Activated T-cell treated with anti-CD3 and anti-CD28 coated beads for 24 hours (primary cell): ENCODE measurements at places on chromosomes 3 and 15.

DNA sequence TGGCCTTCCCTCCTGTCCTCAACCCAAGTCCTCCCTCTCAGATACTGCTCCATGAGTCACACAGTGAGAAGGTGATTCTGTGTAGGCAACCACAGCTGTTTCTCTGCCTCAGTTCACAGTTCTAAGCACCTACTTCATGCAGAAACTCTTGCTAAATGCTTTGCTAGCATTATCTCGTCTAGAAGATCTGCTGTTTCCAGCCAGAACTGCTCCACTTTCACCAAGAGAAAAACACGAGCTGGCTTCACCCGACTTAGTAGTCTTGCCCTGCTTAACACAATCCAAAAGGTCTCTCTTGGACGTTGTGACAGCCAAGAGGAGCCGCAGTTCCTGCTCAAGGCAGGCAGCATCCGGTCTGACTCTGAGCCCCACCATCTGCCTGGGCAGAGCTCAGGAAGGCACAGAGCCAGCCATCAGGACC, 272.1 kb downstream of the UACA start:
- DNase-seq = no peak

GRCh38 chr15:68409736-68410370, 22.1 kb downstream of the ITGA11 start:
- DNase-seq = no peak

DNA sequence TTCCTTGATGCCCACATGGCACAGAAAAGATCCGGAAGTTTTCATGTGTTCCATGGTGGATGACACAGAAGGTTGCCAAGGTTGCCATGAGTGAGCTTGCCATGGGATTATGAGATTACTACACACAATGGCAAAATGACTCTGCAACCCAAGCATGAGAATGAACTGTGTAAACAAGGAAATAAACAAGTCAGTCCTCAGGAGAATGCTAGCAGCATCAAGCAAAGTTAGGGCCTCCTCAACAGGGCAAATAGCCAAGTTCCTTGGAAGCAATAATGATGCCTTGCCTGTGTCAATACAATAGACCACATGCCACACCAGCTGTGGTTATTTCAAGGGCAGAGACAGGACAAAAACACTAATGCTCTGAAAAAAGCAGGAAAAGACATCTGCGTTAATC, 41.8 kb downstream of the AQR start:
- DNase-seq = no peak

GRCh38 chr15:33126559-33127290, 67.8 kb downstream of the FMN1 start:
- DNase-seq = peak; percentile 46

GRCh38 chr15:78360367-78360801, 20.2 kb downstream of the CRABP1 start:
- no peak for DNase-seq

- no peak for DNase-seq
These were observed 362.8 kb downstream of the CHST2 start for GRCh38 chr3:143482106-143483088.

DNA sequence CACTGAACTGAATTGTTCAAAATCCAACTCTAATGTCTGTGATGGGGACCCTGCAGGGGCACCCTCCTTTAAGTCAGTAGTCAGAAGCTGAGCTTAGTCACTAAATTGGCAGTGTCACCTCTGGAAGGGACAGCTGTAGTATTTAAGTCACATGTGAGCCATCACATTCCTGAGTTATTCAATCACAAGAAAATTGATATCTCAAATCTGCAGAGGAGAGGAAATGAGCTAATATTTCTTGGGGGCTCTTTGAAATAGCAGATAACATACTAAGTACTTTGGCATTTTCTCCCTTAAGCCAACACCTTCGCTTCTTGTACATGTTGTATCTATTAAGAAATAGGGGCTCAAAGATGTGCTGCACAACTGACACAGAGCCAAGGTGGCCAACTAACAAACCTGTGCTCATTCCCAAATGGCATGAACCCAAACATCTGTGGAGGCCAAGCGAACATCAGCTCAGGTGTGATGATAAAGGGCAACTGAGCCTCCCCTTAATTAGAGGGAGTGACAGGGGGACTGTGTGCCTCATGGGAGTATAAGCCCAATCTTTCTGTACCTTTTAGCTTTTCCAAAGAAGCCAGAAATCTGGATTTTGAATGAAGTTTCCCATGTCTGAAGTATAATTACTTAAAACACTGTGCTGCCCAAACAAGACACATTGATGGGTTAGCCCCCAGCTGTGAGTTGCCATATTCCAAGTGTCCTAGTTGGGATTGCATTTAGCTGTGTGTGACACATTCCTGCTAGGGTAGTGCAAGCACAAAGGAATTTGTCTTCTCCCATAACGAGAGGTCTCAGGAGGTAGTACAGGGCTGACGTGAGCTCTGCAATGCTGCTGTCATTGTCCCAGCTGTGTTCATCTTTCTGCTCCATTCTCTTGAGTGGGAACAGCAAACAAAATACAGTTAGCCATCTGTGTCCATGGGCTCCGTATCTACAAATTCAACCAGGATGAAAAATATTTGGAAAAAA, 63.3 kb downstream of the ABHD5 start:
- DNase-seq = no peak

DNA sequence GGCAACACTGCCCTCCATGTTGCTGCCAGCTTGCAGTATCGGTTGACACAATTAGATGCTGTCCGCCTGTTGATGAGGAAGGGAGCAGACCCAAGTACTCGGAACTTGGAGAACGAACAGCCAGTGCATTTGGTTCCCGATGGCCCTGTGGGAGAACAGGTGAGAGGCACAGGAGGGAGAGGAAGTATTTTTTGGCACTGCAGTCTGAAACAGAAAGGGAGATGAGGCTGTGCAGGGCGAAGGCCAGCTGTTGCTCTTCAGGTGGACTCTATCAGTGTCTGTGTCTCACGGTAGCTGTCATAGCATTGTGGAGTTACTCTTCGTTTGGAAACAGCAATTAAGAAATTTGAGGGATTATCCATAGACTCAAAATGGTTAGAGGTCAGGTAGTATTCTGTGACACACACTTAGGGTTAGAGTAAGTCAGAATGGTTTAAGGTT, 8.0 kb downstream of the NFKBIZ start:
- DNase-seq = no peak

DNA sequence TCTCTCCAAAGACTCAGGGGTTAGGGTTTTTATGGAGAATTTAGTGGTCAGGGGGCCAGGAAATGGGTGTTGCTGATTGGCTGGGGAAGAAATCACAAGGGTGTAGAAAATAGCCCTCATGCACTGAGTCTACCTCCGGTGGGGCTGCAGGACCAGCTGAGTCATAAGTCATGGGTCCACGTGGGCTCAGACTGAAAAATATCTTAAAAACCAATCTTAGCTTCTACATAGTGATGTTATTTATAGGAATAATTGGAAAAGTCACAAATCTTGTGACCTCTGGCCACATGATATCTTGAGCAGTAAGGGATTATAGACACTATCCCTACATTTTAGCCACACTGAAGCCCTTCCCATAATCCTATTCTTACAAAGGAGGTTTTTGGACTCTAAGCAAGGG, 224.0 kb downstream of the DPH6 start:
- DNase-seq = no peak

- no peak for DNase-seq
These were observed 359.5 kb upstream of the TMCO5A start for GRCh38 chr15:37574985-37575384.

DNA sequence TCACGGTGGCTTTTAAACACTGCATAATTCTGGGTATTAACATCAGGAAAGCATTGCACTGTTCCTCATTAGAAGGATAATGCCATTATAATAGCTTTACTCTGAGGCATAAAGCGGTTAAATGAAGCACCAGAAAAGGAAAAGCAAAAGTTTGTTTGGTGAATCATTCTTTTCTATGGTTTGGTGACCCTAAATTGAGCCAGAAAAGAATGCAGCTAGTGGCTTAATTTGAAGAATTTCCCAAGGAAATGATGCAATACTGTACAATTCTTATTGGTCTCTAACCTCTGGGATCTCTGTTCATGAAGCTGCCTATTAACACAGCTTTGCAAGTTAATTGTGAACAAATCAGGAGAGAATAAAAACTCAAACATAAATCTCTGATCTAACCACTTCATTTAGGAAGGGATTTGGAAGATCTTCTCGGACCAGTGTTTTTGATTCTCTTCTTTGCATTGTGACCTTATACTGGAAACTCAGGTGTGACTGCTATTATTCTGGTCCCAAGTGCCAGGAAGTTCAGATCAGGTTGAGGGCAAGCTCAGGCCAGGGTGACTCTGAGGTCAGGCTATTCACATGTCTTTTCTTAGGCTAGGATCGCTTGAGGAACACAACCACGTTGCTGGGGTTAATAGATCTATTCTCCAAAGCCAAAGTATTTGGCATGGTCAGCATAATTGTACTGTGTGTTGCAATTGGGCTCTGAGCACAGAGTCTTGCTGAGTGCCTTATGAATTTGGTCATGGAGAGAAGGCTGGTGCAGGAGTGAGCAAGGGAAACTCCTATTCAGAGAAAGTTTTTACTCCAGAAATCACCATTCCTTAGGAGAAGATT, 11.3 kb upstream of the DLG1 start:
- DNase-seq = no peak

- no peak for DNase-seq
These were observed 16.9 kb upstream of the RYR3 start for GRCh38 chr15:33293713-33294334.

GRCh38 chr3:135238871-135239614, 444.0 kb downstream of the EPHB1 start:
- no peak for DNase-seq

DNA sequence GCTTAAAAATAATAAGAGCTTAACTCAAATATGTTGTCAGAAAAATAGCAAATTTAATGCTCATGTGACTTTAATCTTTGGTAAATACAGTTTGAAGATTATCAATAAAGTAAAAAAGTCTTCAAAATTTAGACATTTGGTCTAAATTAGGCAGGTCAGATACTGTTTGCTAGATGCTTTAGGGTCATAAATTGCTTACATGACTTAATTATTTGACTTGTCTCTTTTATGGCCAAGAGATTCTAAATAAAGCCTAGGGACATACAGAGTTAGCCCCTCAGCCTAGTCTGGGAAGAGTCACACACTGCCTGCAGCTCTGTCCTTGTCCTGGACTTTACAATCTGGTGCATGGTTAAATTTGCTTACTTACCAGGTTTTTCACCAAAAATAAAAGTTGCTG, 198.3 kb upstream of the LRRFIP2 start:
- no peak for DNase-seq

- no peak for DNase-seq
These were observed 7.4 kb downstream of the GLB1 start for GRCh38 chr3:33089515-33089914.

DNA sequence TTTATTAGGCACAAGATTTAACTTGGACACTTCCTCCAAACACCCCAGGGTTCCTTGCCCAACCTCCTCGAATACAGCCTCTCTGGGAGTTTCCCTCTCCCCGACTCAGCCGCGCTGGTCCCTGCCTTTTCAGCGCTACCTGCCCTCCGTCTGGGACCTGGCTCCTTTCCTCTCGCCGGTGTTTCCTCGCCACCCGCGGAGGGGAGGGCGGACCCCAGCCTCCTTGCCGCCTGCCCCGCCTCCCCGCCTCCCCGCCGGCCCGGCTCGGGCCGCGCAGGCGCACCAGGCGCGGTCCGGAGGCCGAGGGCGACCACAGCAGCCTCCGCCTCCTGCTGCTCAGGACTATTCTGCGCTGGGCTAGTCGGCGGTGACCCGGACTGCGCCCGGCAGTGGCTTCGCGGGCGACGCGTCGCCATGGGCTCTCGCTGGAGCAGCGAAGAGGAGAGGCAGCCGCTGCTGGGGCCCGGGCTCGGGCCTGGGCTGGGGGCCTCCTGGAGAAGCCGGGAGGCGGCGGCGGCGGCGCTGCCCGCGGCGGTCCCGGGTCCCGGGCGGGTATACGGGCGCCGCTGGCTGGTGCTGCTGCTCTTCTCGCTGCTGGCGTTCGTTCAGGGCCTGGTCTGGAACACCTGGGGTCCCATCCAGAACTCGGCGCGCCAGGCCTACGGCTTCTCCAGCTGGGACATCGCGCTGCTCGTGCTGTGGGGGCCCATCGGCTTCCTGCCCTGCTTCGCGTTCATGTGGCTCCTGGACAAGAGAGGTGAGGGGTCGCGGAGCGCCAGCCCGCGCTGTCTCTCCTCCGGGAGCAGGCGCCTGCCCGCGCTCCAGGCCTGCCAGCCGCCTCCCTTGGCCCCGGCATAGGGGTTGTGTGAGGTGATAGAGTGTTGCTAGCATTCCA, at the start of gene SLC49A4:
SLC49A4 (plus strand) TSS at position 291 of the 895 bp plus-strand sequence; CDS start at position 415, 124 bp downstream.
- peak; percentile 53 for DNase-seq

DNA sequence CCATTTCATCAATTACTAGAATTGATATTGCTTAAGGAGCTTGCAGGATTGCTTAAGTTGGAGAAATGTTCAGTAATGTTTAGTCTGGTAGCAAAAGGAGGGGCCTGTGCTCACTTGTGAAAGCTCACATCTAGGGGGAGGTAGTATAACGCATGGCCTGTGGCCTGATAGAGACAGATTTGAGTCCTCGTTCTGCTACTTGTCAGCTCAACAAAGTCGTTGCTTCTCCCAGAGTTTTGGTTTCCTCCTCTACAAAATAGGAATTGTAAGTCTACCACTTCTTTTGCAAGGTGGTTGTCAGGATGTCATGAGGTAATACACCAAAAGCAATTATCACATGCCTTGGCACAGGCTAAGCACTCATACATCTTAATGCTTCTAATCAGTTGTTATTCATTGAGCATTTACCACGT, 1.3 kb downstream of the ST3GAL6 start:
- DNase-seq = no peak
